Stimulated activated memory B cell treated with anti-CD40 and anti-IgM and Interleukin-4, amounts not matched to agents 10 μg/mL and 1 μg/mL and 100 μg/mL, for 72 hours (primary cell): ENCODE measurements at places on chromosomes 1 and 21.

- ATAC-seq: no peak
These were observed 3.2 kb downstream of the SH2D5 start for GRCh38 chr1:20729155-20729931.

- ATAC-seq: peak; percentile 4
These were observed 85.5 kb upstream of the ATP1A1 start for GRCh38 chr1:116287341-116288200.

- ATAC-seq: no peak
These were observed 63.2 kb downstream of the IER5 start for GRCh38 chr1:181151378-181152326.

DNA sequence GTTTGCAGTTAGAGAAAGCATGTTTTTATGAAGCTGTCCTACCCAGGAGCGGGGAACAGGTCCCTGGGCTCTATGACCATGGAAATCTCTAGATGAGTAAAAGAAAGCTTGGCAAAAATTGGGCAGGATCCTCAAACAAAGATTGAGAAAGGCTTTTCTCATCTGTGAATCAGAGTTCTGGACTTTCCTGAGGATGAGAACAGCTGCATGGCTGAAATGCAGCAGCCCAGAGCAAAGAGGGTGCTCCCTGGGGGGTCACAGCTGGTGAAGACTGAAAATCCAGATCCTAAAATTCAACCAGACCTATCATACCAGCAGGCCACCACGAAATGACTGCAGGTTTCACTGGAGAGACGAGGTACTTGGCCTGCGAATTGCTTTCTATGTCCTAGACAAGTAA is 65.7 kb upstream of the APP start:
- ATAC-seq: no peak

GRCh38 chr1:91732291-91733107 is 153.5 kb downstream of the TGFBR3 start:
- peak; percentile 25 for ATAC-seq

DNA sequence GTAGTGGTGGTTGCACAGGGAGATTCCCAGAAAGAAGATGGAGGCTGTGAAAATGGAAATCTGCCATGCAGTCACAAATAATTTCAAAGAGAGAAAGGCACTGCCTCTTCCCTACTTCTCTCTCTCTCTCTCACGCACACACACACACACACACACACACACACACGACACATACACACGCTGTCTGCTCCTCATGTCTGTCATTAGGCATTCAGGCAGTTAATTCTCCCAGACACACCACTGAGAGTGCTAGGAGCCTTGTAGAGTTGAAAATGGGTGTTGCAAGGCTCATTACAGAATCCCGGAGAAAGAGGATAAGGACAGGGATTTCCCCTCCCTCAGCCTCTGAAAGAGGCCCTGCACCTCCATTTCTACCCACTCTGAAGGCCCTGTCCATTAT is 47.8 kb upstream of the LRRN2 start:
- no peak for ATAC-seq

DNA sequence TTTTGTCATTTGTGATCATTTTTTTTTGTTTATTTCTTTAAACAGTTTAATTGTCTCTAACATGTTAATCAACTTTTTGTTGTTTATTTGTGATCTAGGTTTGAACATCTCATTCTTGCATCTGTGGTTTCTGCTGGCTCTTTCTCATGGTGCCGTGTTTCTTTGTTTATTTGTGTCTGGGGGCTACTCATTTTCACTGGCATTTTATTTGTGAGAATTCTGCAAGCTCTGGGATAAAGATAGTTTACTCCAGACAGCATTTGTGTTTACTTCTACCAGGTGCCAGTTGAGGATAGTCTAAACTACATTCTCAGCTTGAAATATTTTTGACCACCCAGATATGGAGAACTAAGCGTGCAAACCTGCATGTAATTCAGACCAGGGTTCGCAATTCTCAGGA is 508.6 kb downstream of the KIF26B start:
- no peak for ATAC-seq

GRCh38 chr1:219576931-219577730 is 35.8 kb downstream of the ZC3H11B start:
- no peak for ATAC-seq

- no peak for ATAC-seq
These were observed 547 bp downstream of the FOXD2 start for GRCh38 chr1:47438165-47439016.

DNA sequence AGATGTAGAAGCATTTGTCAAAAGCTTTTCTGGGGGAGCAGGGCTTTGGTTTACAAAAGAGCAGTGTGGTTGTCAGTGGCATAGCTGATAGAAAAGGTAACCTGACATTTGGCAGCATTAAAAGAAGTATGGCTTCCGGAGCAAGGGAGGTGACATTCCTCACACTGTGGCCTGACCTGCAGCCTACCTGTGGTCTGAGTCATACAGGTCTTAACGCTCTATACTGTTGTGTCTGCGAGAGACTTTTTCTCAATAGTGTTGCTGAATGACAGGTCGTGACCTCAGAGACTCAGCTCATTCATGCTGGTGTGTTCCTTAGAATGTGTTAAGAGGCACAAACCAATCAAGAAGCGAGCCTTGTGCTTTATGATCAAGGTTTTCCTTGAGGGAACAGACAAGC is 19.3 kb downstream of the PHGDH start:
- ATAC-seq: no peak

GRCh38 chr1:109027841-109028240 is 14.1 kb downstream of the WDR47 start:
- no peak for ATAC-seq

DNA sequence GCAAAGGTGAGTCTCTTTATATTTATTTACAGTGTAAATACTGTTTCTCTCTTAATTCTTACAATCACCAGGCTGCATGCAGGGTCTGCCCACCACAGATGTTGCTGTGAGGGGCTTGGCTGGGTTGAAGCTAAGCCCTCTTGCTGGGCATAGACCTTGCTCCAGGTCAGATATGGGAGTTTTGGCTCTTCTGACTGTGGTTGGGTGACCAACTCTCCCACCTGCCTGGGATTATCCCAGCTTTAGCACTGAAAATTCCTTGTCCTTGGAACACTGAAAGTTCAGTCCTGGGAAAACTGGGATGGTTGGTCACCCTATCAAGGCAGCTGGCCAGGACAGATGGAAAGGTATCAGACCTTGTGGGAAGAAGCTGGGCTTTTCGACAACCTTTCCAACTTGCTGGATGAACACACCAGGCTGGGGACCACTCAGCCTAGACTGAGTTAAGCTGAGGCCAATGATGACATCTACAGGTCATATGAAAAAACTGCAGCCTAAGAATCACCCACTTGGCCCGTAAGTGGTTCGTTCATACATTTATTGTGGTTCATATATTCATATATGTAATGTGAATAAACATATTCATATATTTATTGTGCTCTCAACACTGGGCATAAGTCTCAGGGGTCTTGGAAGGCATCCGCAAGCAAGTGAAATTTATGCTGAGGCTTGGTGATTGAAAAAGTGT is 26.6 kb upstream of the HPDL start:
- ATAC-seq: no peak

- ATAC-seq: no peak
These were observed 3.6 kb downstream of the S100A6 start for GRCh38 chr1:153532181-153532580.

DNA sequence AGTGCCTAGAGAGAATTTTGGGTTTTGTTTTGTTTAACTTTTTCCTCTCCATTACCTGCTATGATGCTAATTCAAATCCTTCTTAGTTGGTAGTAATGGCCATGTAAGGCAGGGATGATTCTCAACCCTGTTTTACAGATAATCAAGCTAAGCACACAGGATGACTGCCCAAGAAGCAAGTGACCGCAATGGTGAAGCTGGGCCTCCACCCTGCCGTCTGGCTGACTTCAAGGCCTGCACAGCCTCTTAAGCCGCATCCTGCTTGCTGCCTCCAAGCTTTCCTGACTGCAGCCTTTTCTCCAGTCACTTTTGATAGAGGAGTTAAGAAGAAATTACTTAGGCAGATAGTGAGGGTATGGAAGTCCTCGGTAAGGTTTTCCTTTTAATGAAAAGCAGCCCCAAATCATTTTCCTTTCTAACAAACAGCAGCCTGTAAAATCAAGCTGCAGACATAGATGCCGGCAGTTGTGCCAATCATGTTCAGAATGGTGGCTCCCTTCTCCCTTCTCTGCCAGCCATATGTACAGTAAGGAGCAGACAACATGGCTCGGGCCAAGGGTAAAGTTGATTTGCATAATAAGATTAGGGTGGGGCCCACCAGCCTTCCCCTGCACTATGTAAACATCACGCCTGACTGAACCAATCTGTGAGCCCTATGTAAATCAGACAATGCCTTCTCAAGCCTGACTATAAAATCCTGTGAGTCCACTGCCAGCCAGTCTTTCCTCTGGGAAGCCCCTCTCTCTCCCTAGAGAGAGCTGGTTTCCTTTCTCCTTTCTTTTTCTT is 8.8 kb upstream of the CTBS start:
- peak; percentile 67 for ATAC-seq

GRCh38 chr1:233940908-233941307 is 36.4 kb downstream of the SLC35F3 start:
- no peak for ATAC-seq
